NCI-H1930 (cell line): ENCODE measurements at places on chromosomes 2 and 18.
A peak's percentile ranks its signal among the peaks of the same experiment; 100 is the strongest.

GRCh38 chr2:19409046-19409445, 50.6 kb upstream of the OSR1 start:
- no peak for DNase-seq

- DNase-seq, result peak; percentile 43
Measured at GRCh38 chr2:66488946-66489345, 54.0 kb downstream of the MEIS1 start.

- no peak for DNase-seq
Measured at GRCh38 chr2:70123051-70123828, 36.0 kb downstream of the PCBP1 start.

DNA sequence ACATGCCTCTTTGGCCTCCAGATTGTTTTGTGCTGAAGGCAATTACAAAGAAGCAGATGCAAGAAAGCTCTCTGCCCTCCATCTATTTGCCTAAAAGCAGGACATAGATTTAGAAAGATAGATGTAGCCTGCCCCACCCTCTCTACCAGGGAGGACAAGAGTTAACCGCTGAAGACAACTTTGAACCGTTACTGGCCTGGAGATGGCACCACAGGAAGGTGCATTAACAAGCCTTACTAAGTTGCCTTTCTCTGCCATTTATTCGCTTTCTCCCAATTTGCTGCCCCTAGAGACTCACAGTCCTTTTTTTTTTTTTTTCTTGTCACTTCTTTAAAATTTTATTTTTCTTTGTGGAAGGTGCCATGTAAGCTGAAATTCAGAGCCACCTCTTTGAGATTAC, 28.8 kb upstream of the RMDN2 start:
- DNase-seq, result no peak

- no peak for DNase-seq
Measured at GRCh38 chr2:75065402-75066008, 107.1 kb downstream of the POLE4 start.

GRCh38 chr2:158931572-158931971, 36.9 kb upstream of the TANC1 start:
- DNase-seq, result no peak

- DNase-seq, result peak; percentile 34
Measured at GRCh38 chr2:142100139-142100873, 30.5 kb downstream of the LRP1B start.
